ENCODE measurements at places on chromosomes 1 and 21.

GRCh38 chr1:204424621-204425020 is 13.0 kb upstream of the PPP1R15B start:
- no peak for DNase-seq

- DNase-seq = no peak
Measured at GRCh38 chr1:1966071-1966740, 37.4 kb downstream of the CFAP74 start.

DNA sequence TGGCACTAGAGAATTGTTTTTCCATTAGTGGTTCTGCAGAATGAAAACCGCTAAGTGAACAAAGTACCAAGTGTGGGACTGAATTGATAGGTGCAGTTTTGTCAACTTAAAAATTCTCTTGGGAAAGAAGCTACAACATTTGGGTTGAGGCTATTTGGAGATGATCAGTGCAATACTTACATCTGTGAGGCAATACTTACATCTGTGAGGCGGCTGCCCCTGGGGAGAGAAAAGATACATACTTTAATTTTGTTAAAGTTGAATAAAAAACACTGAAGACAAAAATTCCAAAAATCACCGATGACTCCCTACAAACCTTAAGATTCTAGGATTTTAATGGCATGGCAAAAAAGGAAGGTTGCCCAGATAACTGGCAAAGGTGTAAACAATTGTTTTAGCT is 1.7 kb downstream of the CFAP410 start:
- DNase-seq = no peak

- no peak for DNase-seq
Measured at GRCh38 chr1:58608945-58609344, 31.9 kb upstream of the TACSTD2 start.

- DNase-seq = no peak
Measured at GRCh38 chr1:76510672-76511557, 356.4 kb upstream of the ST6GALNAC5 start.

- no peak for DNase-seq
Measured at GRCh38 chr1:239363930-239364329, 22.4 kb upstream of the CHRM3 start.

DNA sequence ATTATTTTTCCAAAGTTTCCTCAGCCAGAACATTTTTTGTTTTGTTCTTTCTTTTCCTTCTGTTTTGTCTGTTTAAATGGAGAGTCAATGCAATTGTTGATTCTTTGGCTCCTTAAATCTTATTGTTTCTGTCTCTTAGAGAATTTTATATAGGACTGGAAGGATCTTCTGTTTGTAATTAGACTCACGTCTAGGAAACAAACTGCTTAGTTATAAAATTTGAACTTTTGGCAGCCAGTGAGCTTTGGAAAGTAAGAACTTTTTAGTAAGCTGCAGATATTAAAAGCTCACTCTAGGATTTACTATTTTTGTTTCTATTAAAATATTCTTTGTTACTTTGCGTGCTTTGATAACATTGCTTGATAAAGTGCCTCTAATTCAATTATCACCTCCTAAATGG is 109.8 kb upstream of the HNRNPU start:
- DNase-seq = no peak

GRCh38 chr1:160077486-160077885 is 3.9 kb upstream of the KCNJ9 start:
- no peak for DNase-seq

GRCh38 chr1:59718989-59719360 is 95.8 kb upstream of the HOOK1 start:
- DNase-seq = no peak

DNA sequence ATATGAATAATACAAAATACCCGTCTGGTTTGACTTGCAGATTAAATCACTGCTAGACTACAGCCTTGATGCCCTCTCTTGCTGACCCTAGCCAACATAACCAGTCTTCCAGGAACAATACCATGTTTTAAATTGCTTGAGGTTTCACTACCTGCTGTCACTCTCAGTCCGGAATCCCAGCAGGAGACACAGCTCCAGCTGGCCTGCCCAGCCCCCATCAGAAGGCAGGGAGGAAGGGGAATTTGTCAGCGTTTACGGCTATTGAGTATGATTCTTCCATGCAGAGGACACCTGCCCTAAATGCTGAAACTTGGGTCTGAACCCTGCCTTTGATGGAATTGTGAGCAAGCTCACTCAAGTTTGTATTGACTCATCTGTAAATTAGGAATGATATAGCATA is 33.0 kb downstream of the ZNF496 start:
- no peak for DNase-seq

DNA sequence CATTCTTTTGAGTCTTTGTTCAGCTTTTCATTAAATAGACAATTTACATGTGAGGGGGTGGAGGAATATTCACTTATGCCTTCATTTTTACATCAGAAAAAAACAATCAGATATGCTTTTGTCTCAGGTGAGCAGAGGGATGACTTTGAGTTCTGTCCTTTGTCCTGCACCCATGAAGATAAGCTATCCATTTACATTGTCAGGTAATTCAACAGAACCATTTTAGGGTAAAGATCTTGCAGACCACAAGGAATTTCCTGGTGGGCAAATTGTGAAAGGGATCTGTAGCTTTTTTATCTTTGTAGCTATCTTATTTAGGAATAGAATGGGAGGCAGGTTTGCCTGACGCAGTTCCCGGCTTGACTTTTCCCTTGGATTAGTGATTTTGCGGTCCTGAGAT is 242.7 kb upstream of the IRF2BP2 start:
- no peak for DNase-seq

- DNase-seq = no peak
Measured at GRCh38 chr1:25540750-25541342, 2.6 kb upstream of the LDLRAP1 start.

DNA sequence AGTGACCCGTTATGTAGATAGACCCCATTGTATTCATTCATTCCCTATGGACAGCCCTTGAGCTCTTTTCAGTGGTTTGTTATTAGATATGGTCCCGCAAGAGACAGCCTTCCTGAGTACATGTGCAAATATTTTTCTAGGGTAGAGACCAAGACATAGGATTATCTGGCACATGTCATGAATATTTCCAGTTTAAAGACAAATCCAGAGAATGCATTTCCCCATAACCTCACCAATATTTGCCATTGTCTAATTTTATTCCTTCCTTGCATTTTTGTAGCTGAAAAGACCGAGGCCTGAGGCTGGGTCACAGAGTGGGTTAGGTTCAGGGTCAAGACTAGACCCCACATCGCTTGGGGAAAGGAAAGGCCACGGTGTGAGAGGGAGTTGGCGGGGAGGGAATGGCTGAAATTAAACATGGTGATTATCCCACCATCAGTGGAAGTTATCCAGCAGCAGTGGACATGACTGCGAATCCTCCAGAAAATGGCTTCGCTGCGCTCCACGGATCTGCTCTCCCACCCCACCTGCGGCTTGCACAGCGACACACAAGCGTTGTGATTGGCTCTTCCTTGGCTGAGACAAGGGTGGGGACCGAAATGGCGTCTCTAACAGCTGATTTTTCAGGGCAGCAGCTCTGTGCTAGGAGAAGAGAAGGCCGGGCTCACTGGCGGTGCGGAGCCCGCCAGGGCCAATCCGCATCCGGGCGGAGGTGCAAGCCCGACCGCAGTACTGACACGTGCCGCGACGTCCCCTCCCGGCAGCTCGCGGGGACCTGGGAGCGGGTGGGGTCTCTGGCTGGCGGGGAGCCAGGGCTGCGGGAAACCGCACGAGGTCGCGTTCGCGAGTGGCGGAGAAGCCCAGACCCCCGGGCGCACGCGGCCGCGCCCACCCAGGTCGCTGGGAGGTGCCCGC is 16.1 kb upstream of the STMN1 start:
- no peak for DNase-seq

GRCh38 chr21:34298534-34299167 is 65.2 kb upstream of the KCNE2 start:
- no peak for DNase-seq

- DNase-seq = no peak
Measured at GRCh38 chr1:197062692-197063091, 4.4 kb downstream of the F13B start.

DNA sequence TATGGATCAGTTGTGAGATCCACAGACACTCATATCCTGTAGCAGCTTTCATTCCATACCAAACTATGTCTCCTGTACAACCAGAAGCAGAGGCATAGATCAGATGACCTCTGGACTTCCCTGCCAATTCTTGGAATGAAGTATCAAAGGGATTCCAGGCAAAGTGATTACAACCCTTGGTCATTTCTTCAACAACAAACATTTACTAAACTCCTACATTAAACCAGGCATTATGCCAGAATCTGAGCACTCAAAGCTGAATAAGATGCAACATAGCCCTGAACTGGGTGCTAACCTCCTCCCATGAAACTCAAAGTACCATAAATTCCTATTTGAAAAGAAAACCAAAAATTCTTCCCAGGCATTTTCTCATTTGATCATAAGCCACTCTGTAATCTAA is 121.2 kb upstream of the SGIP1 start:
- no peak for DNase-seq

- DNase-seq = no peak
Measured at GRCh38 chr1:160537714-160538665, 14.9 kb upstream of the SLAMF6 start.

GRCh38 chr1:53143527-53143926 is 1.1 kb upstream of the SLC1A7 start:
- DNase-seq = no peak

DNA sequence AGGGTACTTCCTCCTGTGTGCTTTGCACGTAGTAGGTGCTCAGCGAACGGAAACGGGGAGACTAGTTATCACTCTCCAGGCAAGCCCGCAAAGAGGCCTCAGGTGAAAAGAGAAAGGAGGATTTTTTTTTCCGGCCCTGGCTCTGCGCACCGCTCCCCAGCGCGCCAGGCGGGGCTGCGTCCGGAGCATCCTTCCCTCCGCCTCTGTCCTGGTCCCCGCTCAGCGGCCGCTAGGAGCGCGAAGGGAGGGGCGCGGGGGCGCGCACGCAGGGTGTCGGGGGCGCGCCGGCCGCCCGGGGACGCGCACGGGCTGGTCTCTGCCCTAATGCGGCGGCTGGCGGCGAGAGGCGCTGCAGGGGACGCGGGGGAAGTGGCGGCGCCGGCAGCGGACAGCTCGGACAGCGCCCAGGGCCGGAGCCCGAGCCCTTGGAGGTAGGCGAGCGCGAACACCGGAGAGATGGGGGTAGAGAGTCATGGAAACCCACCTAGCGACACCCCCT is 42.3 kb upstream of the NFASC start:
- DNase-seq = peak; percentile 68

DNA sequence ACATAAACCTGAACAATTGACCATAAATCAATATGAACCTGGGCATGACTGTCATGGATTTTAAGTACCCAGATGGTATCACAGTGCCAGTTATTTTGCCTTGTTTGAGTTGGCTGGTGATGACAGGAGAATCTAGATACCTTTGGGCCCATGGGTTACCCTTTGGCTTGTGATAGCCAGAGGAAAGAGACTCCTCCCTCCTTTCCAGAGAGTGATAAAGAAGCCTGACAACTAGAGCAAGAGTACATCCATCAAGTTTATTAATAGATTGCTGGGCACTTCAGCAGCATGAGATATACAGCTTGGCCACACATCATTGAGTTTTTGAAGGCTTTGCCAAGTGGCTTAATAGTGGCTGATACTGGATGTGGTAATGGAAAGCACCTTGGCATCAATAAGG is 6.6 kb upstream of the FMO3 start:
- DNase-seq = no peak

DNA sequence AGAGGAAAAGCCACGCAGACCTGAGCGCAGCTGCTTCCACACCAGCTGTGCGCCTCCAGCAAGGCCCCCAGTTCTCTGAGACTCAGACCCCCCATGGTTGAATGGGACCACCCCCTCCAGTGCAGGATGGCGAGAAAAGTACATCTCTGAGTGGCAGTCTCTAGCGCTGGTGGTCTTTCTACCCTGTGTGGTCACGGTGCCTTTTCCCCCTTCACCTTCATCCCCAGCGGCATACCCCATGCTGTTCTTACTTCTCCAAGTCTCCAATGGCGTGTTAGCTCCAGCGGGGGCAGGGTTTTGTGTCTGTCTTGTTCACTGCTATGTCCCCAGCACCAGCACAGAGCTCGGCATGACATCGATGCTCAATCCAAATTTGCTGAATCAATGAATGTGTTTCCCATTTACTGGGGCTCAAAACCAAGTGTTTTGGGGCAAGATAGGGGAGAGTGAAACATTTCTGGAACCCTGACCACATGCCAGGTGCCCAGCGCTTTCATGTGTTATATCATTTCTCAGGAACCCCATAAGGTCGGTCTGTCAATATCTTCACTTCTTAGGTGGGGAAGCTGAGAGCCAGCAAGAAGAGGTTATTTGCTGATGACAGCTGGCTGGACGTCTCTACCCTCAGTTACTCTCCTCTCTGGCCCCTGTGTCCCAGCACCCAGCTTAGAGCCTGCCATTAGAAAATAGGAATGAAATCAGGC is 959 bp upstream of the SDC3 start:
- no peak for DNase-seq

DNA sequence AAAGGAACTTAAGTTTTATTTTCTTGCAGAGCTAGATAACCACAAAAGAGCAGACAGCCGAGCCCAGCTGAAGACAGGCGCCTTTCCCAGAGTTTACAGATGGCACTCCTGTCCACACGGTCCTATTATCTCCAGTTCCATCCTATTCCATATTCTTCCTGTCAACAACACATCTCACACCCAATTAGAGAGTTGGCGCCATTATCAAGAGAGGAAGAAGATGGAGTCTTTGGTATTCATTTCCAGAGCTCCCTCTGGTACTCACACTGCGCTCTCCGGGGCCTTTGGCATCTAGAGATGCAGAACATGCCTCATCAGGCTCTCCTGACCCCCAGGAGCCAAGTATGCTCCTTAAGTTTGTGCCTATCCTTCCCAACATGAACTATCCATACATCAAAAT is 43.3 kb upstream of the SIPA1L2 start:
- DNase-seq = no peak

GRCh38 chr1:77940921-77941570 is 37.8 kb downstream of the FUBP1 start:
- no peak for DNase-seq

DNA sequence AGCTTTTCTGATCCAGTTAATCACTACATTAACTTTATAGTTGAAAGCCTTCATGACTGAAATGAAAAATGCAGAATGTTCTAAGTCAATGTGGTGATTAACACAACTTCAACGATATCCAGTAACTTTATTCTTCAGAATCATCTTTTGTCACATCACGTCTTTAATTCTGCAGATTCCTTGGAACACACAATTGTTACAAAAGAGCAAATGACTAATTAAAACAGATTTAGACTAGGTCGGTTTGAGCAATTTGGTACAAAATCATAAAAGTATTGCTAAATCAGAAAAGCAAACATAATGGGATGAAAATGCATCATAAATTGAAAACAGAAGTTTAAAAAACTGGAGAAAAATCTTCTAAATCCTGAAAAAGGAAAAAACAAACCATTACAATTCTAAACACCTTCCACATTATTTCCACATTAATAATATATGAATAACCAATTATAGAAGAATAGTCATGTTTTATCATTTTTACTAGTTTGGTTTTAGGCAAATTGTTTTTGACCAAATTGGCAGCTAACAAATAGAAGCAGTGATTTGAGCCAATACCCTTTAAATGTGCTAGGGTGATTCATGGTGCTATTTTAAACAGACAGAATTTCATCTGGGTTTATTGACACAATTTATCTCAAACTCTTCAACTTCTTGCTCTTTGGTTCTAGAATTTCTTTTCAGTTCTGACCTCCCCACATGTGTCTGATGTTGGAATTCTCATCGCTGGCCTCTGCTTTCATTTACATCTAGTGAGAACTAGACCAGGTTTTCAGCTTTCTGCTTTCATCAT is 468.1 kb upstream of the PTBP2 start:
- DNase-seq = peak; percentile 63

GRCh38 chr1:222109836-222110235 is 367.9 kb upstream of the DUSP10 start:
- no peak for DNase-seq

- no peak for DNase-seq
Measured at GRCh38 chr1:162305969-162306368, 70.7 kb downstream of the SPATA46 start.

- peak; percentile 40 for DNase-seq
Measured at GRCh38 chr1:147084273-147085096, 87.8 kb downstream of the PRKAB2 start.
